ENCODE measurements at places on chromosomes 1 and 21. TPM values are rescaled to one million over a fixed set of nuclear protein-coding genes. Genes with fewer than 3 reads are reported as not detected.

DNA sequence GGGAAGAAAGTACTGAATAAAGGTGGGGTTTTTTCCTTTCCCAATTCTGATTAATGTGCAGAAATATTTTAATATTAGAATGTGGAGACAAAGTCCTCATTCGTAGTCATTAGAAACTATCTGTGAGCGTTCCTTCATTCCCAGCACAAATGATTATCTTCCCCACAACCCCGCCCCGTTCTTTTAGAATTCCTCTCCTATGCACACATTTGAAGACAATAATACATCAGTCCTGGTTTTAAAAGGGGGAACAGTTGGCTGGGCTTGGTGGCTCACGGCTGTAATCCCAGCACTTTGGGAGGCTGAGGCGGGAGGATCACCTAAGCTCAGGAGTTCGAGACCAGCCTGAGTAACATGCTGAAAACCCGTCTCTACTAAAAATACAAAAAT is 876 bp downstream of the ALDH9A1 start:
- no peak for DNase-seq

DNA sequence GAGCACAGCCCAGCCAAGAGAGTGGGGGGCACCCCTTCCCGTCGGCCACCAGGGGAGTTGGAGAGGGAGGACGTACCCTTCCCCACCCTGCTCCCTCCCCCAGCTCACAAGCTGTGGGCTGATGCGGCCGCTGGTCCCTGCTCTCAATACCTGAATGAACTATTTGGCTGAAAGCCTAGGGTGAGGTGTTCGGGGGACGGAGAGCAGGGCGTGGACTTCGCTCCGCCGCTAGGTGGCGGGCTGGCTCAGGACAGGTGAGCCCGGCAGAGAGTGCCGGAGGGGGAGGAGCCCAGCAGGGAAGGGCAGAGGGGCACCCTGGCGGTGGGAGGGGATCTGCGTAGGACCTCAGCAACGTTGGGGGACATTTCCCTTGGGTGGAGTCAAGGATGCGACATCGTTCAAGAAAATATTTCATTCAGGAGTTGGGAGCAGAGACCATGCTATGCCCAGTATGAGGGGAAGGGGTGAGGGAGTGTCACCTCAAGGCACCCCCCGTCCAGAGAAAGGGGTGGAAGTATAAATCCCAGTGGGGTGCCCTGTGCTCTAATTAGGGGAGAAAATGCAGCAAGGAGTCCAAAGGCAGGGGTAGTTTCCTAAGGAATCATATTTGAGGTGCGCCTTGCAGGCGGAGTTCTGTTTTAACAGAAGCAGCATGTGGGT is 12.0 kb upstream of the RHBG start:
- peak; percentile 18 for DNase-seq

DNA sequence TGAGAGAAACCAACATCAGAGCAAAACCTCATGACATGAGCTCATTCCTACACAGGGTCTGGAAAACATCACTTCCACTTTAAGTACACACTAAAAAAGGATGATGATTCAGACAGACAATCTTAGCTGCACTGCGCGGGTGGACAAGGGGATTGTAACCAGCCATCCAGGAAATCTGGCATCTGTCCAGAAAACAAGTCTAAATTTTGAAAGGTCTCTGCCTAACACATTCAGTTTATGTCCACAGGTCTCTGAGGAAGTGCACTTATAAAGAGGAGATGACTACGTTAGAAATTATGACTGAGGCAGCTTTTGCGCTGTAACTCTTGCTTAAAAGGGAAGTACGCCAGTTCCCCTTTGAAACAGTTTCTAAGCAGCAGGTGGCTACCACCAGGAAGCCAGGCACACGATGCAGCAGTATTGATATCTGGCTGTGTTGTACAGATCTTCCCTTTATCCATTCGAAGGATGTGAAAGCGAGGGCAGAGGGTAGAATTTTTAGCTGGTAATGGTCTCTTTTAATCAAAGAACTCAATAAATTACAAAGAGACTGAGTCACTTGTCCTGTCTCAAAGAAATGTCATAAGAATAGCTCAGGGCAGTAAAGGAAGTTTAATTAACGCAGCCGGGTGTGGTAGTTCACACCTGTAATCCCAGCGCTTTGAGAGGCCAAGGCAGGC is 128.0 kb downstream of the SETD4 start:
- DNase-seq, result peak; percentile 83

GRCh38 chr21:46326110-46326703 is 2.3 kb downstream of the PCNT start:
- DNase-seq, result no peak

DNA sequence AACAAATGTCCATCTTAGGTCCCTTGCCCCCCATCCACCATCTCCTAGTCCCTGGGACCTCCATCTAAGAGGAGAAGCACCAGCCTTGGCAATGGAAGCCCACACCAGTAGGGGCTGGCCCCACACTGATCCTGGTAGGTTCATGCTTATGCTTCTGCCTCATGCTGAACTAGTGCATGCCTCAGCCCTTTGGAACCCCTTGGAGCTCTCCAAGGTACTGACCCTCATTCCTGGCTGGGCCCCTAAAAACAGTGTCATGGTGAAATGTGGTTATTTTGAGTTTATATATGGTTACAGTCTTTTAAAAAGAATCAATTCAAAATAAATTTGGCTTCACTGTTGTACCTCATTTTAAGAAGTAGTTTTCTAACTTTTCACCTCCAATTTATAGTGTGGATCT is 108.3 kb downstream of the HIVEP3 start:
- DNase-seq, result peak; percentile 39

GRCh38 chr1:215269955-215270354 is 187.4 kb downstream of the KCNK2 start:
- DNase-seq, result no peak

- no peak for DNase-seq
These were observed 29.0 kb upstream of the SLC19A2 start for GRCh38 chr1:169514566-169515270.

DNA sequence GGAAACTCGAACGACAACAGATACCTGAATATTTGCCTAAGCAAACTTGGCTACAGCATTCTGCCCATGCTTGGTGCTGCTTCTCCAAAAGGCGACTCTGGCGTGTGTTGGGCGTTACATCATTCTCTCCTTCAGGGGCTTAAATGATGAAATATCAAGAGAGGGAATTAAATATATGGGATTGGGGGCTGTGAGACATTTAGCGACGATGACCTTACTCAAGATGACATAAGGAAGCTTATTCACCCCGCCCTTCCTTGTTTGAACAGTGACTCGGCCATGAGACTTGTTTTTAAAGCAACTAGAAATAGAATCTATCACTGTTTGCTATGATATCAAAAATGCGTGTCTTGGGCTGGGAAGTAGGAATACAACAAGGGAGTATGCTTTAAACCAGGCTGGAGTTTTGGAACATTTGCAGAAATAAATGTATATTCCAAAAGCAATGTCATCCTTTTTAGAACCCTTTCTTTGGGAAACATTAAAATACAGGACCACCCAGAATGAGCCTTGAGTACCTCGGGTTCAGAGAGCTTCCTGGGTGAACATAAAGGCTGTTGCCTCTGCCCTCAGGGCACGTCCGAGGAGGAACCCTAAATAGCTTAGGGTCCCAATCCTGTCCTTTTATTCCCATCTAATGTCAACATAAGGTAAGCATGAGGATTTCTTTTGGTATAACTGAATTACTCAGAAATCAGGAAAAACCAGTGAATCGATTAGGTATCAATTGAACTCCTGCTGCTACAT is 123.3 kb upstream of the SLC45A1 start:
- DNase-seq, result peak; percentile 71

GRCh38 chr1:75677443-75677842 is 47.1 kb upstream of the ACADM start:
- no peak for DNase-seq

DNA sequence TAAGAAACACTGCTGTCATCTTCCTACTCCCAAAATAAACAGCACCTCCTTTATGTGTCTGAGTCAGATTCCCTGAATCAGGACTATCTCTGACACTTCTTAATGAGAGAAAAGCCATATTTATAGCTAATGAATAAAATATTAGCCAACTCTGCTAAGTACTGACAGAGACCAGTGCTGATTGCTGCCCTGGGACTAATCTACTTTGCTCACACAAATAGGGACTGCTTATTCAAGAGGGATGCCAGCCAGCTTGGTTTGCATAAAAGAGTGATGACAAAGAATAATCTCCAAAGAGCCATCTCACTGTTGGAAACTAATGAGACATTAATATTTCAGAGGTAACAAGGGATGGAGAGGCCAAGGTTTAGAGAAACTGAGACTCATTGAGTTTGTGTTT is 36.4 kb downstream of the FYB2 start:
- no peak for DNase-seq

DNA sequence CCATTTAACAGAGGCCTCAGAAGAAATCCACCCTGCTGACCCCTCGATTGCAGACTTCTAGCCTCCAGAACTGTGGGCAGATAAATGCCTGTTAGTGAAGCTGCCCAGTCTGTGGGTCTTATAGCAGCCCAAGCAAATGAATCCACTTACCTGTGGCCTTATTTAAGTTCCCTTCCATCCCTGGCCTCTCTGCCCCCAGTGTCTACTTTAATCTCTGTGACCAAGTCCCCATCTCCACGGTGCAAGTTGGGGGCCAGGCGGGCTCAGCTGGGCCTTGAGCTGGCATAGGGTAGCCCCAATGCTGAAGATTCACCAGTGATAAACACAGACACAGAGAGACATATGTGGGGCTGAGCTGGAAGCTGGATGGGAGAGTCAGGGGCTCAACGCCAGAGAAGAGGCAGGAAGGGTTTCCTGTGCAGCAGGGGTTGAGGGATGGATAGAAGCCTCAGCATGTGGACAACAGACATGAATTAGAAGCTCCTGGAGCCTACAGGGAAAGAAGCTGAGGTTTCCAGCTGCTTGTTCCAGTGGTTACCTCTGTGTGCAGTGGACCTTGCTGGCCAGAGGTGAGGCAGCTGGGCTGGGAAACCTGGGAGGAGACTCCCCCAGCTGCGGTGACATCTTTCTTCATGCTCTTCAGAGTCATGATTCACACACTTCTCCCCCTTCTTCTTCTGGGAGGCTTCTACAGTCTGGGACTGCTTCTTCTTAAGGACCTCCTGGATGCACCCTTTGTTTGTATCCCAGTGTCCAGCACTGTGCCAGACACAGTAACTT is 13.4 kb upstream of the B3GALT5 start:
- DNase-seq, result no peak

GRCh38 chr1:223215026-223215425 is 72.0 kb upstream of the TLR5 start:
- DNase-seq, result no peak

- no peak for DNase-seq
These were observed 4.4 kb downstream of the APCS start for GRCh38 chr1:159591981-159592380.

DNA sequence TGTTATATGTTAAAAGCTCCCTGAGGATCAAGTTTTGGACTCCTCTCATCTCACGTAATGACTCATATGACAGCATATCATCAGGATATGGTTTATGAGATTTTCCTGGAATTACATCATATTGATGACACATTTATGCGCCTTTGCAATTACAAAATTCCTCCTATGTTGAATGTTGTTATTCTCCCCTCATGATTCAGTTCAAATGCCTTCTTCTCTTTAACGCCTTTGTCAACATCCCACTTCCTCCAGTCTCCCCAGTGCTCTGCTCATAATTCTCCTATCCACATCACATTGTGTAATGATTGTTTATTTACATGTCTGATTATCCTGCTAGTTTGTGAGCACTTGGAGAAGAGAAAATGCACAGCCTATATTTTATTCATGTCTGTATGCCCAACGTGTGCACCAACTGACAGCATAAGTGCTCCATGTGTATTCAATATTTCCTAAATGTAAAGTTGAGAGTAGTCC is 80.9 kb upstream of the BACH1 start:
- peak; percentile 92 for DNase-seq

DNA sequence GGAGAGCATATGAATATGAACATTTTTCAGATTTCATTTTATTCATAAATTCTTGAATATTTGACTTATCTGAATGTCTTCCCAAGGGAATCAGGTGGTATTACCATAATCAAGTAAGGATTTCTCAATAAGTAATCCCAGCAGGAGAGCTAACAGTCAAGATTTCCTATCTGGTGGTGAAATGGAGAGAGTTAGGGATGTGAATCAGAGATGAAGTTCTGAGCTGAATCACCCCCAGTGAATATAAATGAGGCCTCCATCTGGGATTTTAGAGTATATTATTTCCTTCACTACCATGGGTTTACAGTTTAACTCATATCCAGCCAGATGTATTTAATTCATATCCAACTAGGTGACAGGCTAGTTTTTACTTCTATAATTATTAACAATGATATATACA is 61.5 kb upstream of the RGS2 start:
- no peak for DNase-seq

GRCh38 chr1:30777060-30777903 is 19.7 kb upstream of the LAPTM5 start:
- no peak for DNase-seq

DNA sequence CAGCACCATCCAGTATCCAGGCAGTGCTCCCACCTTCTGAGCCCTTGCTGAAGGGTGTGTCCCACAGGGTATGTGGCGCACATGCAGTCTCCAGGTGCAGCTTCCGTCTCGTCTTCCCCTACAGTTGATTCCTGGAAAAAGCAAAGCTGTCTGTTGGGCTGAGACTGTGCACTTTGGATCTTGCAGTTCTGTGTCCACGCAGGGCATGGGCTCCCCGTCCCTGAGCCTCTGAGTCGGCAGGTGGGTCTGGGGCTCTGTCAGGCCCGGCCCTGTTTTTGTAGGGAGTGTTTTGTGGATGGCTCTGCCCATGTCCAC is 32.8 kb downstream of the SNAP47 start:
- no peak for DNase-seq

DNA sequence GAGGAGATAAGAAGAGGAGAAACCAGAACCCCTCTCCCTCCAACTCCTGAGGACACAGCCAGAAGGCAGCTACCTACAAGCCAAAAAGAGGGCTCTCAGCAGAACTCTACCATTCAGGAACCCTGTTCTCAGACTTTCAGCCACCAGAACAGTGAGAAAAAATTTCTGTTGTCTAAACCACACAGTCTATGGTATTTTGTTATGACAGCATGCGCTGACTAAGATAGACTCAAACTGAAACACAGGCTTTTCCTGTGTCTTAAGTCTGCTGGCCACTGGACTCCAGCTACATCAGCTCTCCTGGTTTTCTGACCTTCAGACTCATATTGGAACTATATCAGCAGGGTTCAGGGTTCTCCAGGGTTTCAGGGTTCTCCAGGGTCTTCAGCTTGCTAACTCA is 126.5 kb upstream of the TNFSF4 start:
- peak; percentile 44 for DNase-seq

GRCh38 chr1:203551550-203551949 is 57.6 kb downstream of the OPTC start:
- DNase-seq, result no peak

- no peak for DNase-seq
These were observed 9.5 kb downstream of the COL16A1 start for GRCh38 chr1:31694069-31694963.

ARMH1 gene
- total RNA-seq, result under 0.01 TPM

FAM177B gene
- not detected for total RNA-seq

TLCD4 gene
- total RNA-seq, result under 0.01 TPM

HCN3 gene
- total RNA-seq, result 0.44 TPM

CFHR1 gene
- not detected for total RNA-seq

NBPF19 gene
- 1.5 TPM for total RNA-seq

CD1E gene
- not detected for total RNA-seq

PKLR gene
- total RNA-seq, result under 0.01 TPM

TCP10L gene
- total RNA-seq, result 0.44 TPM

BMP8B gene
- total RNA-seq, result under 0.01 TPM

AKR7A3 gene
- total RNA-seq, result under 0.01 TPM

UBXN10 gene
- total RNA-seq, result under 0.01 TPM

Measured in lung microvascular endothelial cell (primary cell).